LNCaP clone FGC (cell line): ENCODE measurements at places on chromosomes 5 and 9.

GRCh38 chr5:81835814-81836367, 85.0 kb upstream of the SSBP2 start:
- DNase-seq, result no peak

GRCh38 chr5:138096363-138096762, 12.5 kb downstream of the WNT8A start:
- DNase-seq, result no peak

GRCh38 chr5:172985596-172985995, 2.0 kb downstream of the ATP6V0E1 start:
- no peak for DNase-seq

DNA sequence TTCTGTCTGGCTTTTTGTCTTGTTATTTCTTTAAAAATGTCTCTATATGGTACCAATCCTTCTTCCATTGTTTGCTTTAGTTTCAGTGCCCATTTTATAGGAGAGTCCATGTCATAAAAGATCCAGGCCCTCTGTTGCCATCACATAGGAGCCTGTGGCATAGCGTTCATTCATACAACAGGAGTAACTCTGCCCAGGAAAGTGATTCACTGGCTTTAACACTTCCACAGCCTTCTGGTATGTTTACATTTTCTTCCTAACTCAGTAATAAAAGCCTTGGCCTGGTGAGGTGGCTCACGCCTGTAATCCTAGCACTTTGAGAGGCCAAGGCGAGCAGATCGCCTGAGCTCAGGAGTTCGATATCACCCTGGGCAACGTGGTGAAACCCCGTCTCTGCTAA, 519.3 kb upstream of the PTGER4 start:
- no peak for DNase-seq

DNA sequence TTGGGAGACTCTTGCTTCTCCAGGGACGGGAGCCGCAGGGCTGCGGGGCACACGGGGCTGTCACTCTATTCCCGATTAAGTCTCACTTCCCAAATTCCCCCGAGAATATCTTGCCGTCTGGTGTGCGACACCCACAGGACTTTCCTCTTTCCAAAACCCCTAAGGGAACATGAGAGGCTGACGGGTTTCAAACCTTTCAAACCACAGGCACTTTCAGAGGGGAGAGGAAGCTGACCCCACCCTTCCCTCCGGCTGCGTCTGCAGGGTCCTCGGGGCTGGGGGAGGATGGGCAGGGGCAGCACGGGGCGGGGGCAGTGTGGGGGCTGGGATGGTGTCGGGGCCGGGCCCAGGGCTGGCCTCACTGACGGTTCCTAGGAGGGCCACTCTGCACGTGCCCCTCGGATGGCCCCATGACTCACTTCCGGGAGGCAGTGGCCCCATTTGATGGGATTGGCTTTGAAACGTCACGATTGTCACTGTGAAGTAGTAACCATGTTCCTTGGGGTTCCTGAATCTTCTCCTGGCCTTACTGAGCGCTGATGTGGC, 38.2 kb downstream of the SLC9A3 start:
- DNase-seq, result no peak

DNA sequence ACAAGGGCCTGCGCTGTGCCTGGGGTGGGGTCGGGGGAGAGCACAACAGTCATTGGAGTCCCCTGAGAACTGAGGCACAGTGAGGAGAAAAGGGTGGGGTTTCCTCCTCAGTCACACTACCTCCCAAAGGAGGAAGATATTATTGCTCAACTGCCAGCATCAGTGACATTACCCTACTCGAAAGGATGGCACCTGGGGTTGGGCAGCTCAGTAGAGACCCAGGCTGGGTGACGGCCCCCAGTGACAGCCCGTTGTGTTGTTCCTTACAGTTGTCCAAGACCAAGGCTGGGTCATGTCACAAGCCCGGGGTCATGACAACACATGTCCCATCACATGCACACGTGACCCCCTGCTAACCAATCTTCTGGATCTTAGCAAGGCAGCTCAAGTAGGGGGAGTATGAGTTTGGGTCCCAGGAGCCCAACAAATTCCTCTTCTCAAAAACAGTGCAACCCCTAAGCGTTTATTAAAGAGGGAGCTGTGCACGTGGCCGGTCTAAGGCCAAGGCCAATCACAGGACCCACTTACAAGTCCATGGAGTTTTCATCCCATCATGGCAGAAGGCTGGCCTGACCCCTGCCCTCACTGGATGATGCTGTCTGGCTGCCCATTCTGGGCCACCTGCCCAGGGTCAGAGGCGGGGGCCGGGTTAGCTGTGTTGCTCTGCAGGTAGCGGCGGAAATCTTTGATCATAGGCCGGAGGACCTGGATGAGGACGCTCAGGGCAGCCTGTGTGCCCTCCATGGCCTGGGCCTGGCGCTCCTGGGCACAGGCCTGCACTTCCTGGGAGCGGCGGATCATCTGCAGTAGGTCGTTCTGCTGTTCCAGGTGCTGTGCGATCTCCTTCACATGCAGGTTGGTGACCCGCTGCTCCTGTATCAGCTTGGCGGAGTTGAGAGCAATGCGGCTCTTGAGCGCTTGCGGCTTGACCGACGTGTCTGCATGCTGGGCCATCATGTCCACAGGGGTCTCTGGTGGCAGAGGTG, 4.0 kb downstream of the NAIF1 start:
- DNase-seq, result no peak

- no peak for DNase-seq
Measured at GRCh38 chr9:70529833-70530232, 115.4 kb upstream of the KLF9 start.
